Activated CD8-positive, alpha-beta T cell treated with anti-CD3 and anti-CD28 coated beads for 36 hours (primary cell): ENCODE measurements at places on chromosomes 5 and 9.

- no peak for DNase-seq
These were observed 111.8 kb upstream of the APC start for GRCh38 chr5:112625689-112626438.

- DNase-seq: no peak
These were observed 97.2 kb upstream of the NREP start for GRCh38 chr5:111854186-111854585.

DNA sequence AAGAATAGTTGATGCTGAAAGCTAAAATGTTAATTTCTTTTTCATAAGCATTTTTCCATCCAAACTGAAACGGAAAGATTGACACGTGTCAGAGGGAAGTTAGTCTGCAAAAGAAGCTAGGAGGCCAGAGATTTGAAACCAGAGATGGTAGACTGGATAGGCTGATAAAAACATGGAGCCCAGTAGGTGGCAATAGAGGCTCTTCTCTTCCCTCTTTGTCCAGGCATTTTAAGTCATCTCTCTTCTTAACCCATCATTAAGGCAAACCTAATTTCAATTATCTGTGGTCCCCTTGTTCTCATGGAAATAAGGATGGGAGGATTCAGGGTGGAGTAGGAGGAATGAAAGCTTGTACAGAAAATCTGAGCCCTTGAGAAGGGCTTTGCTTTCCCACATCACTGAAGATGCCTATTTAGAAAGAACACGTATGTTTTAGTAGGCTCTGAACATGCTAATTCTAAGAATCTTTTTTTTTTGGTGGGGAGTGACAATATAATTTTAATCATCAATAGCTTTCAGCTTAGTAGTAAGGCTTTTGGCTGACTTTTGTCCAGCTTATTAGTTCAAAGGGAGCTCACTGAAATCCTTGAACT, 66.6 kb downstream of the ZNF474 start:
- no peak for DNase-seq

- DNase-seq: no peak
These were observed 21.1 kb upstream of the CDC42SE2 start for GRCh38 chr5:131242728-131243255.

- no peak for DNase-seq
These were observed 84.9 kb upstream of the PTGER4 start for GRCh38 chr5:40594811-40595210.

DNA sequence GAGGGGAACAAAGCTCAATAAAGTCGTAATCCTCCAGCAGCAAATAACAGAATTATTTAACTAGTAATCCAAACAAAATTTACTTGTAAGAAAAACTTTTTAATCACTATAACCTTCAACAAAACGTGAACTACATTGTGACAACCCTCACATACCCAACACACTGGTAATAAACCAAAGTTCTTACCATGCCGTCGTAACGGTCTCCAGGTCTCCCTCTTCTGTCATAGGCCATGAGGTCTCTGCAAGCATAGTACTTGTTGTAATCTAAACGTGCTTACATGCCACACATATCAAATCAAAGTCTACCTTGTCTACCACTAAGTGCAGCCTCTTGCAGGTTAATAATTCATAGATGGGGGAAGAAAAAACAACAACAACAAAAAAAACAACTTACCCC, 8.5 kb downstream of the HNRNPK start:
- DNase-seq: no peak

DNA sequence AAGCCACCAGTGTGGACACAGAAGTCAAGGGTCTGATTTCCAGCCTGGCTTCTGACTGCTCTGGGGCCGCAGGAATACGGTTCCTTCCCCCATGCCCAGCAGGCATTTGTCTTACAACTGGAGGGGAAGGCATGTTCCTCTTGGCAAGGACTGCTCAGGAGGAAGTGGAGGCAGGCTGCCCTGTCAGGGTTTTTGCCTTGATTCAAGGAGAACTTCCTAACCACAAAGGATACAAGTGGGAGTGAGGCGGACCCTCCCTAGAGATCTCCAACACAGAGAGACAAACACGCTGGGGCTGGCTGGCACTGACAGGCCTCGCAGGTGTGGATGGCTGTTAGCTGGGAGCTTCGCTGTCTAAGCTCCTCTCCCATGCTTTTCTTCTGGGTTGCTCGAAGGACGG, 19.1 kb downstream of the TGFBI start:
- DNase-seq: no peak

- DNase-seq: no peak
These were observed 148.4 kb upstream of the MAP3K1 start for GRCh38 chr5:56666901-56667300.

DNA sequence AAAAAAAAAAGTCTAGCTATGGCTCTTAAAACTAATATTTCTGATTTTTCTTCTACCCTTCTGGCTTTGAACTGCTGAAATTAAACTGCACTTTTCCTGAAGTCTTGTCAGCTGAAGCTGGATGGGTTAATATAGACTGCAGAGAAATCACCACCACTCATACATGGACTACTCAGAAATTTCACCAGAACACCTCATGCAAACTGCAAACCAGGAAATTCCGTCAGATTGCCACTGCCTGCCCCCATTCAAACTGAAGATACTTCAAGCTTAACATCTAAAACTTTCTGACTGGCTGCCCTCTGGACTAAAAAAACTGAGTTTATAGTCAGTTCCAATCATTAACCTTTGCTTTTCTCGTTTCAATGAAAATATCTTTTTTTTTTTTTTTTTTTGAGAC, 11.6 kb upstream of the ANXA2R start:
- DNase-seq: no peak

DNA sequence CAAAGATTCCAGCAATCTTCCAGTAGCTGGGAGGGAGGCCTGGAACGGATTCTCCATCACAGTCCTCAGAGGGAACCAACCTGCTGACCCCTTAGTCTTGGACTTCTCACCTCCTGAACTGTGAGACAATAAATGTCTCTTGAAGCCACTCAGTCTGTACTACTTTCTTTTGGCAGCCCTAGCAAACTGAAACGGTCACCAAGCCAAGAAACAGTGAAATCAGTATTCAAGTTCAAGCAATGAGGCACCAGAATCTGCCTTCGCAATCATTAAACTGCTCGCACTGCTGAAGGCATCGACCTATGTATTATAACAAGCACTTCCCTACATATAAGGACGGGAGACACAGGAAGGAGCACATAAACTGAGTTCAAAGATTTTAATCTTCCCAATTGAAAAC, 120.6 kb upstream of the PUM3 start:
- DNase-seq: no peak

DNA sequence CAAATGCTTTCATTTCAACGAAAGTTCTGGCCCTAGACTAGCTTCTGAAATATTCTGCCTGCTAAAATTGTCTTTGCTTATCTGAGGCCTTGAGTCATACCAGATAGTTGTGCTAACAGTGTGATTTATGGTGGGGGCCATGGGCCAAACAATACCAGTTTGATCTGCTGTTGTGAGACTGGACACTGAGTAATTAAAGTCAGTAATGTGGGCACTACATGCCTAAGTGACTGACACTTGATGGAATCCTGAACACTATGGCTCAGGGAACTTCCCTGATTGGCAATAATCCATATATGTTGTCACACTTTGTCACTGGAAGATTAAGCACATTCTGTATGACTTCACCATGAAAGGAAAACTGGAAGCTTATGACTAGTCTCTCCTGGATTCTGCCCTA, 127.6 kb upstream of the CYLC2 start:
- no peak for DNase-seq

- DNase-seq: no peak
These were observed 631.3 kb upstream of the SEMA6A start for GRCh38 chr5:117205894-117206293.

DNA sequence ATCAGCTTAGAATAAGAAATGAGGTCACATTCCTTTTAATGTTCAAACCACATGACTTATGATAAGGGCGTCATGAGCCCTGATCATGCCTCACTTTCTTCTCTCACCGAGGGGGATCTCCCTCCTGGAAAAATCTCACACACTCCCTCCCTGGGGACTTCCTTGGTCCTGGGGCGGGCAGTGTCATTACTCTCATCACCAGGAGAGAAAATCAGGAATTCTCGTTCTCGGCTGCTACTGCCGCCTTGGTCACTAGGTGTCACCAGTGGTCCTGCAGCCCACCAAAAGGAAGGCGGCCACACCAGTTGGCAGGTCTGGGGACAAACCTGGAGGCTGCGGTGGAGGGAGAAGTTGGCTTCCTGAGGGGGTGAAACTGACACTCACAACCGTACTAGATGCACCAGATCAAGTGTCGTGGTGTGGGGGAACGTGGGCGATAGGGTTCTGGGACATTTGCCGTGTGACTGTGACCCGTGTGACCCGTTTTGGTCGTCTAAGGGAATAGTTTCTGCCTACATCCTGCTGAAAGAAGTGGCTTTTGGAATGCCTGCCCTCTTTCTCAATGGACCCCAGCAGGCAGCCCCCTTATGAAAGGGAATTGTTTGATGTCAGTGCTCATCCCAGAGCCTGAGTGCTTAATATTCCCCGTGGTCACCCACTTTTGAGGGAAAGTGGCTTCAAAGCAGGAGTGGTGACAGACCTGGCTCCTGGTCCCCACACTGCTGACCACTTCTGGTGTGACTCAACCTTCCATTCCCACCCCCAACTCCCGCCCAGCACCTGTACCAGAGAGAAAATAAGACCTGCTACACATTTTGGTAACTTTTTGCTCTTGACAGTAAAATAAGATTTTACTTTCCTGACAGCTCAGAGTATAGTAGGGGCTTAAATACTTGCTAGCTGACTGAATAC, 63.2 kb downstream of the ACER2 start:
- peak; percentile 78 for DNase-seq

- no peak for DNase-seq
These were observed 69.4 kb upstream of the ADAMTS2 start for GRCh38 chr5:179414459-179415261.

- DNase-seq: no peak
These were observed 19.4 kb upstream of the KCNIP1 start for GRCh38 chr5:170484459-170484831.

GRCh38 chr5:139755892-139756671, 39.5 kb upstream of the PSD2 start:
- DNase-seq: peak; percentile 49

DNA sequence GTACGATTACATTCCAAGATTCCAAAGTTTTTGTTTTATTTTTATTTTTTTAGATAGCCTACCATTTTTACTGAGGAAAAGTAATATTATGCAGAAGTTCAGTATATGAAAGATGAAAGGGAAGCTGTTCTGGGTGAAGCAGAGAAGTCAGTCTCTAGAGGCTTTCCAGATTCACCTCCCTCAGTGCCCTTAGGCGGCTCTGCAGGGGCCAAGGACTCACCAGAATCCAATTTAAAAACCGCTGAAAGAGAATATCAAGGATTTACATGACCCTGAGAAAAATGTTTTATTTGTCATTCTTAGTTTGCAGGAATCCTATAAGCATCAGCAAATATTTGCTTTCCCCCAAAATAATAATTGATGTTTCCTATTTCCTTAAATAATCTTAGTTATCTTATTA, 1084.6 kb upstream of the ARRDC3 start:
- DNase-seq: no peak

DNA sequence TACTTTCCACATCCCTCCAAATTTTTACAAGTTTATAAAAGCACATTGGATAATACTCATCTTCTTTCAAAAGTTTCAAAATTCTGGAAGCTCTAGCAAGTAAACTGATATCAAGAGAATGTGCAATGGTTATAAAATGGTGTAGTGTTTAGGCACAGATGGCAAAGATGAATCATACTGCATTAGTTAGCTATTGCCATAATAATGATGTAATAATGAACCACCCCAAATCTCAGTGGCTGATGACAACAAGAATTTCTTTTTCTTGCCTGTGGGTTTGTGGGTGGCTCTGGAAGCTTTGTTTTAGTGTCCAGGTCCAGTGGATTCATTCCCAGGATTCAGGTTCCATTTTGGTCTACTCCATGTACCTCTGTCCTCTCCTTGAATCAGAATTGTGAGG, 319.0 kb downstream of the BRINP1 start:
- DNase-seq: no peak

GRCh38 chr5:93604644-93605515, 21.9 kb downstream of the NR2F1 start:
- DNase-seq: no peak

GRCh38 chr5:124661317-124662141, 84.9 kb downstream of the ZNF608 start:
- DNase-seq: no peak

- DNase-seq: no peak
These were observed 105.0 kb downstream of the FBXL7 start for GRCh38 chr5:15604986-15605385.

- DNase-seq: no peak
These were observed 274.3 kb upstream of the ANKRD55 start for GRCh38 chr5:56507351-56507930.

DNA sequence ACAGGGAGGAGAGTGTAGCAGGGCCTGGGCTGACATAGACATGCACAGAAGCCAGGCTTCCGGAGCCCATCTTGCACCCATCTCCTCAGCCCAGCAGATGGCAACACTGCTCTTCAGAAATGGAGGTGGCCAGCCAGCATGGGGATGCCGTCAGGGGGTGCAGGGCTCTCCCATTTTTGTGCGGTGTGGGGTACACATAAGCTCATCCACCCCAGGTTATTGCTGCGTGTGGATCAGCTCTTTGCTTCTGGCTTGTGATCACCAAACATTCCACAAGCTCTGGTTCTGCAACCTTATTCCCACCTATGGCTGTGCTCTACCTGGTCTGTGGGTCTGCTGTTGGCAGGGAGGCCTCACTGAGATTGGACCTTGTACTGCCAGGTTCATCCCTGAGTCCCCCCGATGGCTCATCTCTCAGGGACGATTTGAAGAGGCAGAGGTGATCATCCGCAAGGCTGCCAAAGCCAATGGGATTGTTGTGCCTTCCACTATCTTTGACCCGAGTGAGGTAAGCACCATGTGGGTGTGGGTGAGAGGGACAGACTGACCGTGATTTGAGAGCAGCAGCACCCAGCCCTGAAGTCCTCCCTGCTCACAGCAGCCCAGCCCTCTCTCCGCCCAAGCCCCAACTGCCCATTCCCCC, 17.3 kb downstream of the SLC22A5 start:
- peak; percentile 87 for DNase-seq

GRCh38 chr9:106403081-106403480, 459.9 kb upstream of the ZNF462 start:
- DNase-seq: no peak

GRCh38 chr5:39274398-39275085, 55.2 kb upstream of the FYB1 start:
- no peak for DNase-seq

GRCh38 chr5:26757941-26758340, 280.4 kb downstream of the CDH9 start:
- DNase-seq: no peak

DNA sequence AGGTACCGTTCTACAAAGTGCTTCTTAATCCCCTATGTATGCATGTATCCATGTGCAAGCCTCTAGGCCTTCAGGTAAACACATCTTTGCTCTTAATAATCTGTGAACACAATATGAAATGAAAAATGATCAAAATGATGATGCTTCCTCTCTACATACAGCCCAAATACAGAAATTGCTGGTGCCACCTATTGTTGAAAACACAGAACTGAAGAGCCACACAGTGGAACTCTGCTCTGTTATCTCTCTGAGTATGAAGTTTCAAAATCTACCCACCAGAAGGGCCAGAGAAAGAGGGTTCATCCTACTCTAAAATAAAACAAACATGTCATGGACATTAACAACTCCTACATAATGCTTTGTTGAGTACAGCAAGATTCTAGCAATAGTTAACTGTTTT, 71.3 kb downstream of the GLIS3 start:
- no peak for DNase-seq

- peak; percentile 3 for DNase-seq
These were observed 425.3 kb downstream of the CSNK1G3 start for GRCh38 chr5:123937230-123937629.
